NCI-H2107 (cell line): ENCODE measurements at places on chromosomes 7 and 10.

DNA sequence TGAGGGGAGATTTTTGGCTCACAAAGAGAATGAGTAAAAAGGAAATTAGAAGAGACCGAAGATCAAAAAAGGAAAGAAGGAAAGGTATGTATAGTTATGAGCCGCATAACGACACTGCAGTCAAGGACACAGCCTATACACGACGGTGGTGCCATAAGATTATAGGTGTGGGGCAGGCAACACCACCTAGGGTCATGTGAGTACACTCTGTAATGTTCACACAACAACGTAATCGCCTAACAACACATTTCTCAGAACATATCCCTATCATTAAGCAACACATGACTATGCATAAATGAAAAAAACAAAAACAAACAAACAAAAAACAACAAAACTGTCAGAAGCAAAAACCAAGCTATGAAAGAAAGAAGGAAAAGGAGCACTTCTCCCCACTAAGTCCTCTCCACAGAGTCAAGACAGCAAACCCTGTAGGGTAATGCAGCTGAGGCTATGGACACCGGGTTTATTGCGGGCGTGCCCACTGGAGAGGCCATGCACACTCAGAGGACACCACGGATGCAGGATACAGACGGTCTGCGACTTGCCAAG is 45.1 kb downstream of the PIP4K2A start:
- no peak for DNase-seq

GRCh38 chr7:153930696-153931095 is 121.5 kb upstream of the DPP6 start:
- no peak for DNase-seq

DNA sequence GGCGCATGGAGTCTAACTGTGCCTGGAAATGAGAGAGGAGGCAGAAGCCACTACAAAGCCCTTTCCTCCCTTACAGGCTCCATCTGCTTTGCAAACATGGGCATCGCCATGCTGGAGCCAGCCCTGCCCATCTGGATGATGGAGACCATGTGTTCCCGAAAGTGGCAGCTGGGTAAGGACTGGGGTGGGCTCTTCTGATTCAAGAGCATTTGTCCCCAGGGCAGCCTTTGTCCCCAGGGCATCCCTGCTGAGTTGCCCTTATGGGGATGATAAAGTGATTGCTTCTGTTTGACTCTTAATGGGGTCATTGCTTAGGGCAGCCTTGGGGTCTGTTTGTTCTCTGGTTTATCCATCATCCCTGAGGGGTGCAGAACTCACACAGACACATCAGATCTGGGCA is 16.8 kb downstream of the SLC18A2 start:
- no peak for DNase-seq

GRCh38 chr7:152115021-152115718 is 89.7 kb downstream of the GALNT11 start:
- DNase-seq: no peak

- DNase-seq: no peak
These were observed 44.7 kb upstream of the TRUB1 start for GRCh38 chr10:114893251-114893650.

- no peak for DNase-seq
These were observed 5.8 kb upstream of the ALOX5 start for GRCh38 chr10:45368181-45368580.

DNA sequence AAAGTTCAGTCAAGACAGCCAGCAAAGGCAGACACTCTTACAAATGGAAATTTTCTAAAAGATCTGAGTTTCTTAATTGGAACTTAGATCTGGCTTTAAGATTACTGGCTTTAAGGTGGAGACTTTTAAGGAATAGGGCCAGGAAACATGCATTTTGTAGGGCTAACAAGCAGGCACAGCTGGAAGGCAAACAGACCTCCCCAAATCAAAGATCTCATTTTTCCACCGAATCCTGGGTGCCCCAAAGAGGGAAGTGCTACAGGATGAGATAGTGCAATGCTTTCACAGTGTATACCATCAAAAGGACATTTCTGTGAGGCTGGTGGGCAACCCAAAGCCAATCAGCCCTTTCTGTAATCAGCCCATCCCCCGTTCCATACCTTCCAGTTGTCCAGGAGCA is 27.4 kb downstream of the MRPL32 start:
- no peak for DNase-seq

DNA sequence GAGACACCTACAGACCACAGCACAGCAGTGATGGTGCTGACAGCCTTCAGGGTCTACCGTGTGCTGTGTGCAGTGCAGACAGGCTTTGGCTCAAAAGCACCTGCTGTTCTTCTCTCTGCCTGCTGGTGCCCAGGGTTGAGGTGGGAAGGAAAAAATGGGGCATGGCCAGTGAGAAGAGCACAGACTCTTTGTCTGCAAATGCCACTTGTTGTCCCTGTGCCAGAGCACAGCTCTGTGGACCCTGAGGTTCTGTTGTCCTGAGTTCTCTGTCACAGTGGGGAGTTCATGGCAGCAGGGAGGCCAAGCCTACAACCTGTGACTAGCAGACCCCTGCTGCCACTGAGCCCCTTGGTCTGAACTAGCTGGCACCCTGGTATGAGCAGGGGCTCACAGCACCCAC is 376.7 kb downstream of the GLRX3 start:
- no peak for DNase-seq

GRCh38 chr10:21668831-21669230 is 134.8 kb downstream of the MLLT10 start:
- no peak for DNase-seq

DNA sequence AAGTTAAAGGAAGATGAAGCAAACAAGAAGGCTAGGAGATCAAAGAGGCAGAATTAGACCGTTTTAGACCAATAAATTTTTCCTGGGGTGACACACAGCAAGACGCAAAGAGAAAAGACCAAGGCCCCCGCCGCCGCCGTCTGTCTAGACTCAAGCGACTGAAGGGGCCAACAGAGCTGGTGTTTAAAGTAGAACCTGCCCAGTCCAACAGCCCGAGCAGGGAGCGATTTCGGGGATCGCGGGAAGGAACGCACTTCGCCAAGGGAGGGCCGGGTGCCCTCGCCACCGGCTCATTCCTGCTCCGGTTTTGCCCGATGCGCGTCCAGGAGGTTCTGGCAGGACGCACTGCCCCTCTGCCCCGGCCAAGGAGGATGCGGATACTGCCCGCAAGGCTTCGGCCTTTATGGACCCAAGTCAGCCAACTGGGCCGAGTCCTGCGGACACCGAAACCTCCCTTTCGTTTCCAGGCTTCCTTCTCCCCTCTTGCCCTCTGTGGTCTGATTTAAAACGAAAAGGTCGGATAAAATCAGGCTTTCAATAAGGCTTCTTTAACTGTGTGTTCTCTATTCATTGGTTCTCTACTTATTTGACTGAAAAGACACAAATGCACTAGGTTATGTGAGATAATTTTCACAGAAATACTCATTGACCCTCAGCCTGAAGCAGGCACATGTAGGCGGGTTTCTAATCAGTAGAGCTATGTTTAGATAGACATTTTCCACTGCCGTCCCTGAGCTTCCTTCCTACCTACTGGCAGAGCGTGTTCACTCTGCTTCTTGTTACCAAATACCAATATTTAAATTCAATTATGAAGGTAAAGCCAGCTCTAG is 2.2 kb upstream of the HOXA7 start:
- no peak for DNase-seq

GRCh38 chr10:43599333-43599732 is 6.9 kb upstream of the ZNF485 start:
- no peak for DNase-seq

DNA sequence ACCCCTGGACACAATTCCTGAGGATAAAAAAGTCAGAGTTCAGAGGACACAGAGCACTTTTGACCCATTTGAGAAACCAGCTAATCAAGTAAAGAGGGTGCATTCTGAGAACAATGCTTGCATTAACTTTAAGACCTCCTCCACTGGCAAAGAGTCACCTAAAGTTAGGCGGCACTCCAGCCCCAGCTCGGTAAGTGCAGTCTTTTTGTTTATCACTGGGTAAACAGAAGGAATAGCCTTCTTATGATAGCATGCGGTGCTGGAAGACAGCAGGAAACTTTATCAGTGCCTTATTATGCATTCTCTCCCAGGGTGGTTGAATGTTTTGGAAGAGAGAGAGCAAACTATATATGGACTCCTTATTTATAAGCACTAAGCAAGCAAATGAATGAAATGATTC is 130.5 kb downstream of the CDK14 start:
- DNase-seq: no peak

- DNase-seq: no peak
These were observed 48.3 kb downstream of the OAT start for GRCh38 chr10:124370426-124370825.

GRCh38 chr10:943334-944033 is 12.0 kb upstream of the LARP4B start:
- no peak for DNase-seq

GRCh38 chr10:21919117-21919516 is 84.4 kb downstream of the DNAJC1 start:
- DNase-seq: no peak

DNA sequence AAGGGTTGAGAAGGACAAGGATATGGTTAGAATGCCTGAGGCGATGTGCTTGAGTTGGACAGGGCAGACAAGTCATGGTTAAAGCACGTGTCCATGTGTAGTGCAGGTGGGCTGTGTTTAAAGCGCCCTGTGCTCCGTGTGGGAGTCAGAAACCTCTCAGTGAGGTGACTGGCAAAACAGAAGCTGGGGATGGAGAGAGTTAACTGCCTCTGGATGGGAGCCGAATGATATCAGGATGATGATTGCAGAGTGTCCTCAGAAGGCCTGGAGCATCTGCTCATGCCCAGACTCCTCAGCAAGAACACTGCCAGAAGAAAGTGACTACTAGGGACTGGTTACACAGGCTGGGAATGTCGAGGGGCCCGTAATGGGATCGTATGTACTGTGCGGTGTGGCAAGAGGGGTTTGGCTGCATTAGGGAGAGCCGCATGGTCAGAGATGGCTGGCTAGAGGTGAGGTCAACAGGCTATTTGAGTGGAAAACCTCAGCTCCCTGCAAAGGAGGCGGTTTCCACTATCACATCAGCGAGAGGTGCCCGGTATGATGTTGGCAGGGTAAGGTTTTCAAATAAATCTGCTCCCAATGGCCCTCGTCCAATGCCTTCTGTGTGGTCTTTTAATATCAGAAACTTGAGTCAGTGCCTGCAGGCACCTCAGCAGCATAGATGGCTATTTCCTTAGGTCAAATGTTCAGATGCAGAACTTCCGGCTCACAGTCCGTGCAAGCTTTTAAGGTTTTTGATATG is 26.1 kb upstream of the MRC1 start:
- no peak for DNase-seq

GRCh38 chr10:124176349-124177179 is 83.2 kb upstream of the CHST15 start:
- DNase-seq: no peak

DNA sequence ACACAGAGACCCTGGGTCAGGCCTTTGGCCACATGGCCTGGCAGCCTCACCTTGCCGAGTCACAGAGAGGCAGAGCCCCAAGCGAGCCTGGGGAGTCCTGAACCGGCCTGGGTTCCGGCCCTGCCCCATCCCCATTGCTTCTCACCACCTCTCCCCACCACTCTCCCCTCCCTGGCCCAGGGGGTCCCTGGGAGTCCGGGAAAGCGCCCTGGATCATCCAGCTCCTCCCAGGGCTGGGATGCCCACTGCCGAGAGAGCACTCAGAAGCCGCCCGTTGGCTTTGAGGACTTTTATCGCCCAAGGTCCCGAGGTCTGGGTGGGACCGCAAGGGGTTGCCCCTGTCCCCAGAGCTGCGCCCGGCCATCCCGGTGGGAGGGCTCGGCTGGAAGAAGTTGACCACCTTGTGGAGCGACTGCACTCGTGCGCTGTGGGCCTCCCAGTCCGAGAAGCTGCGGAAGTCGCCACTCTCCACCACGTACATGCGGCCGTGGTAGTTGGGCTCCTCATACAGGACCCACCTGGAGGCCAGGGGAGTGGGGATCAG is 8.1 kb downstream of the CRYGN start:
- no peak for DNase-seq

DNA sequence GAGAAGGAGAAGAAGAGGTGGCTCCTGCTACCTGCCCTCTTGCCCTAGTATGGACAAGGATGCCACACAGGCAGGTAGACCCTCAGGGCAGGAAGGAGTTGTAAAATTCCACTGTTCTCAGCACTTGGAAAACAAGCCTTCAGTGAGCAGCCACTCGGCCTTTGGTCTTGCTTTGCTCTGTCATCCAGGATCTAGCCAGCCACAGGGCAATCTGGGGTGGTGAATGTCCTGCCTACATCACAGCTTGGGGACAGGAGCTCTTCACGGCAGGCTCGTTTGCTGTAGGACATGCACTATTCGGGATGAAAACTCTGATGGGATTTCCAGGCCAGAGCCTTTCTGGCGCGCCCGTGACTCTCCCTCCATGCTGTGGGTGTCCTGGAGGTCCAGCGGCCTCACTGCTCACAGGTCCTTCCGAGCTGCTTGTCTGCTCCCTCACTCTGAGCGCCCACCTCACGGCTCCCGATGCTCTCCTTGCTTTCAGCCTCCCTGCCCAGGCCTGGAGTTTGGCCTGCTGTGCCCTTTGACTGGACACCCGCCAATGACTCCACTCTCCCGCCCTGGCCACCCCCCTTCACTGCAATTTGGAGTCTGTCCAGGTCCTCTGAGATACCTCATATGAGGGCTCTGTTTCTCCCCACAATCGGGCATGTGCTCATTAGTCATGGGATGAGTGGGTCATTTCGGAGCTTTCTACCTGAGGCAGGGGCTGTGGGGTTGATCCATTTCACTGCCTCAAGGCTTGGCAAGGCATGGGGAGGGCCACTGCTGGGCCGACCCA is 227.2 kb upstream of the GRB10 start:
- no peak for DNase-seq

- DNase-seq: no peak
These were observed 272.6 kb downstream of the DOCK4 start for GRCh38 chr7:111933609-111934008.

GRCh38 chr7:49228426-49229098 is 304.2 kb downstream of the CDC14C start:
- DNase-seq: no peak

DNA sequence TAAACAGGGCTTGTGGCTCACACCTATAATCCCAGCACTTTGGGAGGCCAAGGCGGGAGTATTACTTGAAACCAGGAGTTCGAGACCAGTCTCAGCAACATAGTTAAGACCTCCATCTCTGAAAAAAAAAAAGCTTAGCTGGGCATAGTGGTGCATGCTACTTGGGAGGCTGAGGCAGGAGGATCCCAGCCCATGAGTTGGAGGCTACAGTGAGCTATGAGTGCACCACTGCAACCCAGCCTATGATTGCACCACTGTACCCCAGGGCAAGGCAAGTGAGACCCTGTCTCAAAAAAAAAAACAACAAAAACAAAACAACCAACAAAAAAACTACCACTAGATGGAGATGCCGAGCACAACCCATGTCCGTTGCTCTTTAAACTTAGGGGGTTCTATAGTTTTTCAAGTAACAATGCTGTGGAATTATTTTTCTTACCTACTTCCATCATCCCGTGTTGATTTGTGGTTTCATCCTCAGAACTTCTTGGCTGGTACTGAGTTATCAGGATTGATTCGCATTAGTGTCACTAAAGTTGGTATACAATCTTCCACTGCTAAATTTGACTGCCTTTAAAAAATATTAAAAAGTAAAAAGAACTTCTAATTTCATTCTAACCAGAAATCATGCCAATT is 12.2 kb upstream of the REPIN1 start:
- peak; percentile 37 for DNase-seq

DNA sequence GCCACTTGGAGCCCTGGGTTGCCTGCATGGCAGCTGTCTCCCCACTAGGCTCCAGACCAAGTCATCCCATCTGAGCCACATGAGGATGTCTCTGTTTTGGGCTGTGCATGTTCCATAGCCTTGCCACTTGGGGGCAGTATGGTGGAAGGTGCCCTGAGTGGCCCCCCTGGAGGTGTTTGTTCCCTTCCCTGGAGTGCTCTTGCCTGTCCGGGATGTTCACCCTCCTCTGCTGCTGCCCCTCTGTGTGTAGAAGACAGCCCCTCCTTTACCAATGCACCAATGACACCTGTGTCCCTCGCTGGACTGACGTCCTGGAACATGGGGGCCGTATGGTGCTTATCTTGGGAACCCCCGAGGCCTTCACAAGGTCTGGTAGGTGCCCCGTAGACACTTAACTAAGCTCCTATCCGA is 100.2 kb downstream of the ACTR3B start:
- no peak for DNase-seq
